ENCODE measurements at places on chromosomes 2 and 18.

- no peak for DNase-seq
Observed at GRCh38 chr18:38421021-38421420, 855.4 kb upstream of the CELF4 start.

DNA sequence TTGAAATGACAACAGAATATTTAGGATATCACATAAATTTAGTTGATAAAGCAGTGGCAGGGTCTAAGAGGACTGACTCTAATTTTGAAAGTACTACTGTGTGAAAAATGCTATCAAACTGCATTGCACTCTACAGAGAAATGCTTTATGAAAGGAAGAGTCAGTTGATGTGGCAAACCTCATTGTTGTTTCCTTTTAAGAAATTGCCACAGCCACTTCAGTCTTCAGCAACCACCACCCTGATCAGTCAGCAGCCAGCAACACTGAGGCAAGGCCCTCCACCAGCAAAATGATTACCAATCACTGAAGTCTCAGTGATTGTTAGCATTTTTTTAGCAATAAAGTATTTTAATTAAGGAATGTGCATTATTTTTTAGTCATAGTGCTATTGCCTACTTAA is 488.7 kb upstream of the SLC39A10 start:
- no peak for DNase-seq

DNA sequence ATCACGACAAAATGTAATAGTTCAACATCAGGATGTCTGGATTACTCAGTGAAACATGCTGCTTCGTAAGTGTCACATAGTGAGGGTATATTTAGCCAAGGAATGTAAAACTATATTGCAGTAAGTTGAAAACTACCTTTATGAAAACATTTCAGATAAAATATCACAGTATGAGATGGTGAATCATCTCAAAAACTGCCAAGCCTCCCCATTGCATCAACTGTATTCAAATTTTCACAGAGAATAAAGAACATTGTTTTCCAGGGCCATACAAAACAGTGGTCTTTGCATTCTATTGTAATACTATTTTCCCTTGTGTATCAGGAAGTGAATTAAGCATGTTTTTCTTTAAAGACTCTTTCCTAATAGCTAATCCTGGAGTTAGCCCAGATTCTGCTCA is 47.6 kb upstream of the MSTN start:
- peak; percentile 81 for DNase-seq

GRCh38 chr2:160205505-160205904 is 5.4 kb upstream of the ITGB6 start:
- peak; percentile 99 for DNase-seq

- DNase-seq, result peak; percentile 17
Observed at GRCh38 chr2:139031722-139032121, 251.5 kb upstream of the NXPH2 start.

GRCh38 chr2:52532956-52533355 is 1234.6 kb upstream of the CHAC2 start:
- no peak for DNase-seq

DNA sequence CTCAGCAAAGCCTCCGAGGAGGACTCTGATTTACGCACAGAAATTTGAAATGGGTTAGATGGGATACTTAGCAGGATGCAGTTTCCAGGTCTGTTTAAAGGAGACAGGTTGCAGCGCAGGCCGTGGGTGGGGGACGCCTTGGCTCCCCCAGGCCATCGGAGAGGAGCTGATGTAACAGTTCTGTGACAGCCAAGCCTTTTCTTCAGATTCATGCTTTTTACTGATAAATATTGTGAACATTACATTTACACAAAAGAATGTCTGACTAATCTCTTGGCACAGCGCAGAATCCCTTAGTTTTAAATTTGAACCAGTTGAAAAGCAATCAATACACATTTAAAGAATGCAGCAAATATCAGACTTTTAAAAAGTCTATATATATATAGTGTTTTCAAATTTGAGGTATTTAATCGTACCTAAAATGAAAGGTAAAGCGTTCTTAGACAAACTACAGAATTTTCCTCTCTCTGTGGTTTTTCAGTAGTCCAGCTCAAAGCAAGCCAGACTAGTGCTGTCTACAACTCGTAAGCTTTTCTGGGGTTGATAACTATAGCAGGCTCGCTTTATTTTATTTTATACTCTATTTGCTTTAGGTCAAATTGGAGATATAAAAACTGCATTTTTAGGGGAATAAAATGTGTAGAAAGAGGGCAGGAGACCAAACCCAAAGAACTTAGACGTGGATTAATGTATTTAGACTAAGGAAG is 221.9 kb downstream of the PIEZO2 start:
- peak; percentile 88 for DNase-seq

DNA sequence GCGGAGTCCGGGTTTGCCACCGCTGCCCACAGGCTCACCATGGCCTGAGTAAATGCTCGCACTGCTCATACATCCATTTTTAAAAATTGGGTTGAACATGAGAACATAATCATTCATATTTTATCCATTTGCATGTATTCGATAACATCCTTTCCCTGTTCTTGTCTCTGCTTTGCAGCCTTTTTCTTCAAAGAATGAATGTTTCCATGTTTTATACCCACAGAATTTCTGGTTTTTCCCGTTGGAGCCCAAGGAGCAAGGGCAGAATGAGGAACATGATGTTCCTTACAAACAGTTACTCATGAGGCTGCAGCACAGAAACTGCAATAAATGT is 146.5 kb downstream of the CCDC74A start:
- no peak for DNase-seq

Data from astrocyte of the spinal cord (primary cell).